ENCODE measurements at places on chromosomes 6 and 20.
A peak's percentile ranks its signal among the peaks of the same experiment; 100 is the strongest.

DNA sequence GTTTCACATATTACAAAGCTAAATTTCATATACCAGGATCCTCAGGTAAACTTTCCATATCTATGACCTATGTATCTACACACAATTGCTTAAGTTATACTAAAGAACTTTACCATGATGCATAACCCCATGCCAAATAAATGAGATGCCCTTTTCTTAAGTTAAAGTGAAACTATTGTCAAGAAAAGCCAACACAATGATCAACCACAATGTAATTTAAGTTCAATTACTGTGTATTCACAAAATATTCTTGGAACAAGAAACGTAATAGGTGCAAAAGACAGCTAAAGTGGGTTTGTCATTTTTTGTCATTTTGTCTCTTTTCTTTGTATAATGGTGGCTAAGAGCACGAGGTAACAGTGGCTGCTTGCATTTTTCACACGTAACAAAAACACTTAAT is 158.0 kb upstream of the SHLD1 start:
- DNase-seq: no peak

DNA sequence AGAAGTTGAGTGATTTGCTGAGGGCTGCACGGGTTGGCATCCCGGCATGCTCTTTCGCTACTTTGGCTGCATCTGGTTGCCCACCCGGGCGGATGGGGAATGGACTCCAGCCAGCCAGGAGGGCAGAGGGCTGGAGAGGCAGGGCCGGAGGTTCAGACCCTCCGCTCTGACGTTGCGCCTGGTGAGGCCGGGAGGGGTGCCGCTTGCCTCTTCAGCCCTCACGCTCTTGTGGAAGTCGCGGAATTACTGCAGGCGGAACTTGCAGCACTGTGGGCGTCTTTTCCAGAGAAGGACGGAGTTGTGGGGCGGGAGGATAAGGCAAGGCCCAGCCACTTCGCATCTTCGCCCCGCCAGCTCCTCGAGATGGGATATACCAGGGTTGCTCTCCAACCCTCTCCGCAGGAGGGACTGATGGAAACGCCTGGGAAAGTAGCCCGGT is 656 bp downstream of the RTEL1 start:
- no peak for DNase-seq

- no peak for DNase-seq
Observed at GRCh38 chr6:132494954-132495353, 18.0 kb downstream of the STX7 start.

GRCh38 chr20:986733-987355 is 15.3 kb downstream of the RSPO4 start:
- DNase-seq: no peak

DNA sequence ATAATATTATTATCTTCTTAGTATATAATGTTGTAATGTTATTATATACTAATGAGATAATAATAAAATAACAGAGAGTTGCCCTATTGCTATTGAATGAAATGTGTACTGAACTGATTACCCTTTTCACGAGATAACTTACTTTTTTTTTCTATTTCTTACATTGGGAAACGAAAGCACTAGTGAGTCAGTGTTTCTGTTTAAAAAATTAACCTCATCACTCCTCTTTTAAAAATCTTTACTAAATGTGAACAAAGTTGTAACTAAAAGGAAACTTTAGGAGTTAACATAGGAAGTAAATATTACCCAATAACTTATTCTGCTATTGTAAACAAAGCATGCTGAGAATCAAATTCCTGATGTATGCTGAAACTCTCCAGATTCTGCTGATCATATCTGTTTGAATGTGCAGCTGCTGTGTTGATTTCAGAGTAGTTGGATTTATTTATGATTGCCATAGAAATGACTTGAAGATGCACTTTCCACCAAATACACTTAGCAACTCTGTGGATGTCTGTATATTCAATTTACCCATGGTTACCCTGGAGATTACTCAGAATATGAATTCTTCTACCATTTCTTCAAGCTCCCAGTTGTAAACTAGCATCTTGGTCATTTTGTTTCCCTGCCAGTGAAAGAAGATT is 523.4 kb downstream of the TENT5A start:
- DNase-seq: no peak

- peak; percentile 45 for DNase-seq
Observed at GRCh38 chr6:169784821-169785340, 33.5 kb downstream of the ERMARD start.

- no peak for DNase-seq
Observed at GRCh38 chr6:126182650-126183311, 157.1 kb upstream of the CENPW start.

- DNase-seq: no peak
Observed at GRCh38 chr6:35475573-35475972, 7.4 kb downstream of the RPL10A start.

GRCh38 chr6:53796791-53797190 is 2.0 kb downstream of the LRRC1 start:
- no peak for DNase-seq

DNA sequence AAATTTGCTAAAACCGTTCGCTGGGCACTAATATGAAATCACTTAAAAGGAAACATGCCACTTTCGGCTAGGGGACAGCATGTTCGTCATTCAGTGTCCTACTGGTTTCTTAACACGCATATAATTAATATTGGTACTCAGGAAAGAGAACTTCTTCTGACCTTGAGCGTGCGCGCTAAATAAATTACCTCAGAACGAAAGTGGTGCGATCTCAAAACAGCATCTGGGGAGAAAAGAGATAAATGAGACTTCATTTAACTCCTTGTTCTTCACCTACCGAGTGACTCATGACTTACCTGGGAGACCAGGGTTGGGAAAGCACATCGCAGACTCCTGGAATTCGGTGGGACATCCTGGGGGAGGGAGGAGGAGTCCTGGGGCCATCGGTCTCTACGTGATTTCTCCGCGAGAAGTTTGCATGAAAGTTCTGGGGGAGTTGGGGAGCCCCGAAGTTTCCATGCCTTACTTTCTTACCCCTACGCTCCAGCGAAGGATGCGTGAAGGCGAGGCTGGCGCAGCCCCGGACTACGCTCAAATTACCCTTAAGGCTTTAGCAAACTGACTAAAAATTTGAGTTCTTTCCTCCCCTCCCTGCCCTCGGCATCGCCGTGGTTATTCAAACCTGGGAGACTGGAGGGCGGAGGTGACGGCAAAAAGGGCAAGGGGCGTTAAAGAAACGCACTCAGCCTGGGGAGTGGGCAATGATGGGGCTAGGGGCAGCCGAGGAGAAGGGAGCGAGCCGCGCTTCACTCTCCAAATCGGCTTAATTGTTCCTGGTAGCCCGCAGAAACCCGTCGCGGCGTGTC is 1.1 kb upstream of the BEND6 start:
- no peak for DNase-seq

GRCh38 chr6:159217595-159218275 is 48.5 kb downstream of the FNDC1 start:
- no peak for DNase-seq

GRCh38 chr6:279341-280029 is 12.8 kb upstream of the DUSP22 start:
- no peak for DNase-seq

DNA sequence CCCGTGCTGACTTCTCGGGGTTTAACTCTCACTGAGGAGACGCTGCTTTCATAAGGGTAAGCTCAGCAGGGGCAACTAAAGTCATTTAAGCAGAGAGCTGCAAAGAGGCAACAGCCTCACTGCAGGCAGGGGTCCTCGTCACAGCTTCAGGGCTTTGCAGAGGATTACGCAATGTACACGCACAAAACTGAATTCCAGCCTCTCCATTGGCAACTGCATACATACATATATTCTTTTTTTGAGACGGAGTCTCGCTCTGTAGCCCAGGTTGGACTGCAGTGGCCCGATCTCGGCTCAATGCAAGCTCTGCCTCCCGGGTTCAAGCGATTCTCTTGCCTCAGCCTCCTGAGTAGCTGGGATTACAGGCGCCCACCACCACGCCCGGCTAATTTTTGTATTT is 2.4 kb downstream of the GMEB2 start:
- no peak for DNase-seq

GRCh38 chr20:15578113-15578512 is 995.1 kb downstream of the KIF16B start:
- DNase-seq: no peak

DNA sequence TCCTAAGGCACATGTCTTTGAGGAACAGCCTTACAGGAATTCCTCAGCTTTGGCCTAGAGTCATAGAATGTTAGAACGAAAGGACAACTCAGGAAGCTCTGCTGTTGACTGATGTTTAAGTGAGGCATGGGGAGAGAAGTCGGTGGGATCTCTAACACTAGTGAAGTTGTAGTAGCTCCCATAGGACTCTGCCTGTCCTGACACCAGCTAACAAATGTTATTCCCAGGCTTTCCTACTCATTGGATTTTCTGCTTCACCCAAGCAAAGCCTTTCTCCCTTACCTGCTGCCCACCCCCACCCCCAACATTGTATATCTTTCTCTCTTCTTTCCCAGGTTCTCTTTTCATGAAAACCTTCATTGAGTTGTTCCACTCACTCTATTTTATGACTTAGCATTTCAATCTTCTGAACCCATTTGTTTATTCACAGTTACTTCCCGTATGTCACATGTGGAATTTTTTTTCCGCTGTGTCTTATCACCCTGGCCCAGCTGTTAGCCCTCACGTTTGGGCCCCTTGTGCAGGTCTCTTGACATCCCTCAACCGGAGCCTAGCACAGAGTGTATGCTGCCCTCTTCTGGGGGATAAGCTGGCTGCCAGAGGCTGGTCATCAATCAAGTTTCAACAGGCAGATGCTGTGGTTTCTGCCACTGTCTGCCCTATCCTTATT is 39.2 kb upstream of the RNF8 start:
- DNase-seq: peak; percentile 65

DNA sequence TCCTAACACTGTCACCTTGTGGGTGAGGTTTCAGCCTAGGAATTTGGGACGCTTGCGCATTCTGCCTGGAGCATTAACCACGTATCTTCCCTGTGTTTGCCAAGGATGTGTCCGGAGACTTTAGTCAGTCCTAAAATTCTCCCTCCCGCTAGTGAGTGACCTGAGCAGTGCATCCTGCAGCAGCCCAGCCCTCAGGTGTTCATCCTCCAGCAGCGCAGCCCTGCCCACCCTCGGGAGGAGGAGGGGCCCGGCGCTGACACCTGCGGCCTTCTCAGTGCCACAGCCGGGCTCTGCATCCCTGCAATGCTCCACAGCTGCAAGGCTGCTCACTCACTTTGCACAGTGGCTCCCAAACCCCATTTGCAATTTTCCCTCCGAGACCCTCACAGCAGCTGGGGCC is 79.5 kb downstream of the ERMARD start:
- DNase-seq: no peak

Data from activated effector memory CD4-positive, alpha-beta T cell treated with anti-CD3 and anti-CD28 coated beads, Interleukin-2, amount 50 U/mL, for 16 hours (primary cell).